Stimulated activated memory B cell treated with anti-CD40 and anti-IgM and Interleukin-4, amounts not matched to agents 10 μg/mL and 1 μg/mL and 100 μg/mL, for 72 hours (primary cell): ENCODE measurements at places on chromosomes 13 and 19.

DNA sequence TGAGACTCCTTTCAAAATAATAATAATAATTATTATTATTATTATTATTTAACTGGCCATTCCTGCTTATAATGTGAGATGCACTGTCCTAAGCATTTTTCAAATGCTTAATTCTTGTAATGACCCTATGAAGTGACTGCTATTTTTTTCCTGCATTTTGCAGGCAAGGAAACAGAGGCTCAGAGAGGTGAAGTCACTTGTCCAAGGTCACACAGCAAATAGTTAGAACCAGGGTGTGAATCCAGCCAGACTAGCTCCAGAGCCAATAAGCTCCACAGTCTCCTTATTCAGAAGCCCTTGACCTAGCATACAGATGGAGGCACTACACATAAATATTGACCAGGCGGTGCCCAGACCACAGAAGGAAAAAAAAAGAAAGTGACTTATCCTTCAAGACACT is 77.5 kb upstream of the CACNA1A start:
- ATAC-seq = no peak

DNA sequence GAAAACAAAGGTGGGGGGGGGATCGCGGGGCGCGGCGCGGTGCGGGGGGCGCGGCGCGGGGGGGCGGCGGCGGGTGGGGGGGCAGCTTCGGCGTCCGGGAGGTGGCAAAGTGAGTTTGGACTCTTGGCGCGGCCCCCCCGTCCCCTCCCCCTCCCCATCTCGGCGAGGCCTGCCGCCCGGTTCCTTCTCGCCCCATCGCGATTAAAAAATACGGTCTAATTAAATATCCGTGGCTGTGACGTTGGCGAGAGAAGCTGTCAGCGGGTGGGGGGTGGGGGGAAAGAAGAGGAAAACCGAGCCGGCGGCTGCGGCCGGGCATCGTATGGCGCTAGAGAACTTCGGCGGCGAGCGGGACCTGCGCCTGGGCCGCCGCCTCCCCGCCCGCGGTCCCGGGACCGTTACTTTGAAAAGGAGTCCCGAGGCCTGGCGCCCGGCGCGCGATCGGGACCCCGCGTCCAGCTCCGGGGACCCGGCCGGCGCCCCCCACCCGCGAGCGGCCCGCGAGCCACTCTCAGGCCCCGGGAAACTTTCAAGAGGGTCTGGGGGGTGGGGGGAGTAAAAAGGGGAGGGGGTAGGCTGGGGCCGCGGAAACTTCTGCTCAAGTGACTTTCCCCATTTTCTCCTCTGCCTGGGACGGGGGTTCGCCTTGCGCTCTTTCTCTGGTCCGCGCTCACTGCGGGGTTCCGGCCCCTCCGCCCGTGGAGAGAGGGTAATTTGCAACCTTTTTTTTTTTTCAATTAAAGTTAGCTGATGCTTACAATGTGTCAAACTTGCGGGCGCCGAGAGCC is 146.3 kb upstream of the ZNF536 start:
- no peak for ATAC-seq

GRCh38 chr13:98839856-98840769 is 87.6 kb upstream of the SLC15A1 start:
- ATAC-seq = peak; percentile 84

DNA sequence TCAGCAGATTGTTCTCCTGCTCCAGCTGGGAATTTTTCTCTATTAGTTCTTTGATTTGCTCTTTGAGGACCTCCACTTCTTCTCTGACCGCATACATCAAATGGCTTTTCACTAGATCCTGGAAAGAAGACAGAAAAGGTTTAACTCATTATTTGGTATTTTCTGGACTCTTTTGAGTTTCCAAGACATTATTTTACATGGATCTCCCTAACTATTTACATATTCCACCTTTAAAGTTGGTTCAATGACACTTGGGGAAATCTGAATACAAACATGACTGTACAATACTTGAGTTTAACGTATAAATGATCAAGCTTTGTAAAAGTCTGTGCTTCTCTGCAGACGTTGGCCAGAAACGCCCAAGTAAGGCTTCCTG is 61.1 kb downstream of the SERP2 start:
- ATAC-seq = no peak

DNA sequence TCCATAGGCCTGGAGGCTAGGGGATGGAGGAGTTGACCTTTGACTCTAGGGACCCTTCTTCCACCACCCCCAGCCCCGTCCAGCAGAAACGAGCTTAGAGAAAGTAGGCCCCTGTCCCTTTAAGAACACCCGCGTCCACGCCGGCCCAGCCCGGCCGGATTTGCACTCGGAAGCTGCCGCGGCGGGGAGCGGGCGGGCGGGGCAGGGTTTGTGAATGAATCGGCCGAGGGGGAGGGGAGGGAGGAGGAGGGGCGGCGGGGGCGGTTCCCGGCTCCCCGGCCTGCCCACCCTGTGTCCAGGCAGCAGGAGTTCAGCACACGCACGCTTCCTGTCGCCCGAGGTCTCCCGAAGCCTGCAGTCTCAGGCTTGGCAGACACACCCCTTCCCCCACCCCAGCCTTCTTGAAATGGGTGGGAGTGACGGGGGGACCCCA is 1.5 kb downstream of the UNC13A start:
- ATAC-seq = no peak
